Fibroblast of villous mesenchyme (primary cell): ENCODE measurements at places on chromosomes 5 and 9. TPM values are rescaled to one million over a fixed set of nuclear protein-coding genes. Genes with fewer than 3 reads are reported as not detected.

DNLZ gene
- total RNA-seq, result 8.2 and 17.4 TPM in 2 replicates

SLC34A3 gene
- under 0.01 TPM in 1 of 2 replicates, not detected in the other for total RNA-seq

PRR16 gene
- 11.6 and 22.0 TPM in 2 replicates for total RNA-seq

C8G gene
- total RNA-seq, result 0.86 TPM in 1 of 2 replicates, not detected in the other

- DNase-seq, result peak; percentile 74
Measured at GRCh38 chr5:113169720-113170119, 193.1 kb downstream of the DCP2 start.

DNA sequence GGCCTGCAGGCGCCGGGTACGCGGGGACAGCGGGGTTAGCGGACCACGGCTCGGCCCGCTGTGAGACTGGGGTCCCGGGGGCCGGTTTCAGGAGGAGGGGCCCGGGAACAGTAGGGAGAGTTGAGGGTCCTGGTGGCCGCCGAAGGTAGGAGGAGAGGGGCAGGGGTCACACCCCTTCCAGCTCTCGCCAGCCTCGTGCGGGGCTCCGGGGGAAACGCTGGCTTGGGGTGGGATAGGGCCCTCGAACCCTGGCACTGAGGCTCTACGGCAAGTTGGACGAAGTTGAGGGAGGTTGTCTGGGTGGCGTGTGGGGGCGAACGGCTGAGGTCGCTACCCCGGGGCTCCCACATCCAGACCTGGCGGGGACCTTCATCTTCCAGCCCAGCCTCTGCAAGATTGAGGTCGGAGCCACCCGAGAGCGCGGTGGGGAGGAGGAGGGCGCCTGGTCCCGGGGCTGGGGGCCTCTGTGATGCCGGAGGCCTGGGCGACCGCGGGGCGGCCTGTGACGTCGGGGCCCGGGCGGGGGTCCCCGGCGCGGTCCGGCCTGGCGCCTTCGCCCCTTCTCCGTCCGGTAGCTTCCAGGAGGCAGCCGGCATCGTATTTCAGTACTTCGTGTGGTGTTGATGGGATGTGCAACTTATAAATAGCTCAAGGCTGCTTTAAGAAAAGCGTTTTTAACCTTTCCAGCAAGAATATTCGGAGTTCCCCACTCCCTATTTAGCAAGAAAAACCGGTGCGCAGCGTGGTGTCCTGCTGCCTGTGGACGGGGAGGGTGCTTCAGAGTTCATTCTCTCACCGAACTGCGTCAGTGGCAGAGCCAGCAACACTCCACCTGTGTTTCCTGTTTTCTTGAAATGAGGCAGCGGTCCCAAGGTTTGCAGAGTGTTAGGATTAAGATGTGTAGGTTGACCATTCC, 902 bp downstream of the HABP4 start:
- DNase-seq, result peak; percentile 42

GRCh38 chr5:15844253-15844652, 335.3 kb downstream of the MARCHF11 start:
- no peak for DNase-seq

- DNase-seq, result no peak
Measured at GRCh38 chr9:88973281-88974045, 17.8 kb upstream of the S1PR3 start.

- no peak for DNase-seq
Measured at GRCh38 chr5:1779782-1780613, 19.6 kb downstream of the MRPL36 start.

DNA sequence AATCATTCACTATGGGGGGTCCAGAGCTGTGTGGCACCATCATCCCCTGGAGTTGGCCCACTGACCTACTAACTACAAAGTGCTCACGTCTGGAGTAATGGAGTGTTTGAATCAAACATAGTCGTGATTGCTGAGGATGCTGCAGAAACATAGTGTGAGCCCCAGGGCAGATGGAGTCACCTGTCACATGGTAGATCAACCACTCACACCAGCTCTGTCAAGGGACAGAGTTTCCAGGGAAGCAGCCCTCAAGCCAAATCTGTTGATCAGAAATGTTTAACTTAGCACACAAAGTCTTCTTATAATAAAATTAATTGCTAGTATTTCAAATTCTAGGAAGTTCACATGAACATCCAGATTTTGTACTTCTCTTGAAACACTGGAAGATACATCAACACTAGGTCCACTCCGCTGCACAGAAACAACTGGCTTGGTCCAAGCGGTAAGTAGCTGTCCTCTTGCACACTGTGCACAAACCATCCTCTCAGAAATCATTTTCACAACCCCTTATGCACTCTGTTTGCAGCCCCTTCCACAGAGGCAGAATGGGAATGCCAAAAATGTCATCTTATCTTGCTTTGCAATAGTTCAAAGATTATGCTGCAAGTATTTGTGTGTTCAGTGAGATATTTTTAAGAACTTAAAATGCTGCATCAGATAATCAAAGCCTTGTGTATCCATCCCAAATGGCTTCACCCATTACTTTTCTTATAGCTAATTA, 191.0 kb downstream of the EPB41L4A start:
- no peak for DNase-seq

- no peak for DNase-seq
Measured at GRCh38 chr5:124289641-124290311, 456.7 kb downstream of the ZNF608 start.

DNA sequence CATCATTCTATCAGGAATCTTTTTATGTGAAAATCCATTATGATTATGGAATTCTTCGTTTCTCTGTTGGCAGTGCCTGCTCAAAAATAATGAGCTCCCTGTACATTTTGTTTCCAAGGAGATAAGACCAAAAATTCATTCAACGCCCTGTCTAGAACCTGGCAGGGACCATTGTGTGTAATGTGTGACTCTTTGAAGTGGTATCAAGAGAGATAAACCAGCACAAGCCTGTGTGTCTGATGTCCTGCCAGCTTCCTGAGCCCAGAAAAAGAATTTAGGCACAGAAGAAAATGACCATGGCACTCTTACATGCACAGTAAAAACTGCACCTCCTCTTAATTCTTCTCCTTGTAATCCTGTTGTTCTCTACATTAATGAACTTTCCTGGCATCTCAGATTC, 177.4 kb downstream of the SAXO1 start:
- no peak for DNase-seq

DNA sequence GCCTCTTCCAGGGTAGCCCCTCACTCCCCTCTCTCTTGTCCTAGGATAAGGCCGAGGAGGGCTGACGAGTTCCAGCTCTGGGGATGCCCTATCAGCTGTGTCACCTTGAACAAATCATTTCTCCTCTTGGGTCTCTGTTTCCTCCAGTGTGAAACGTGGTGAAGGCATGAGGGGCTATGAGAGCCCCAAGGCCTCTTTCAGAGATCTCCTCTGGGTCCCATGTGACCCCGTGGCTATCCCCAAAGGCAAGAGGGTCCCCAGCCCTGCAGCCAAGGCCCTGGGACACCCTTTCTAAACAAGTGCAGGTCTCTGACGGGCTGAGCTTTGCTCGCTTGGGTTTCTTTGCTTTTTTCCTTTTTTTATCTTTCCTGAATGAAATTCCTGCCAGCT, 25.5 kb upstream of the SPTLC1 start:
- no peak for DNase-seq

GRCh38 chr9:117722108-117722761, 18.0 kb downstream of the TLR4 start:
- DNase-seq, result no peak
